ENCODE measurements at places on chromosomes 7 and 10.
A peak's percentile ranks its signal among the peaks of the same experiment; 100 is the strongest.

- DNase-seq, result no peak
Measured at GRCh38 chr10:129341087-129341486, 126.0 kb upstream of the MGMT start.

DNA sequence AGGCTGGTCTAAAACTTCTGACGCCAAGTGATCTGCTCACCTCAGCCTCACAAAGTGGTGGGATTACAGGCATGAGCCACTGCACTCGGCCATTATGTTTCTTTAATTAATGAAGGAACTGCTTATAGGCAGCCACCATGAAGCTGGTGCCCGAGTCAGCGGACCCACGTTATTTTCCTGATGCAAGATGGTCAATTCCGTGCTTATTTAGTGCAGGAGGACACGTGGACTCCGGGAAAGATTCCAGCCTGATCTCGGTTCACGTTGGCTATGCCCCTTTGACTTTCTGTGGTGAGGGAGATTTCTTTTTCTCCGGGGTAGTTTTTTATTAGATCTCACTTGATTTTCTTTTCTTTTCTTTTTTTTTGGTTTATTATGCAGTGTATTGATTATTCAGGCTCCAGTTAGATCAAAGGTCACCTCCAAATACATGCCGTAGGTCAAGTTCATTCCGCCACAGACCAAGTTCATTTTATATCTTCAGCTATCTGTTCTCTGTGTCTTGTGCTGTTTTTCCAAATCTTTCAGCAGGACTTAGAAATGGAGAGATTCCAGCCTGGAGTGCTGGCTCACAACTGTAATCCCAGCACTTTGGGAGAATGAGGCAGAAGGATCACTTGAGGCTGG, 8.3 kb downstream of the CAMK1D start:
- no peak for DNase-seq

DNA sequence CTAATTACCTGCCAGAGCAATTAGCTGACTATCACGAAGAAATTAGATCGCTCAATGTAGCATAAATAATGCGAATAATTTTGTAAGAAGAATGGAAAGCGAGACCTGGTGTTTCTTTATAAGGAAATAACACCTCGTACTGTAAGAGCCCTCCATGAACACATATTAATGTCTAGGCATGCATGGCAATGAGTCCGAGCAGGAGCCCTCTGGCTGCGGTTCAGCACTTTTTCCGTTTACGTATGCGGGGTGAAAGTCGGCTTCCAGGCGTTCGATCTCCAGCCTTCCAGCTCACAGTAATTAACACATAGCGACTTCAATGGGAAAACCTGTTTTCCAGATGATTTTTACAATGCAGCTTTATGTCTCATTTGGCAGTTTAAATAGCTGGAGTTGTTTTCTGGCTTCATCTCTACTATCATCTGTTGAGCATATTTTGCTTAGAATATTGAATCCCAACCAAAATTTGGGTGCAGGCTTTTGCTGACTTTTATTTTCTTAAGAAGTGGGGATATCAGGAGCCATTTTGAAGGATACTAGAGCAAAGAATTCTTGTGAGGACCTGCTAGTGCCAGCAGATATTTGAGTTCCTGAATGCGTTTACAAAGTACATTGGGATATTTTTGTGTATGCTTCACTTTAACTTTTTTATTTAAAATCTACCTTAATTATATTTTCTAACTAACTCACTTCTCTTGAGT, 7.2 kb upstream of the SP8 start:
- peak; percentile 58 for DNase-seq

DNA sequence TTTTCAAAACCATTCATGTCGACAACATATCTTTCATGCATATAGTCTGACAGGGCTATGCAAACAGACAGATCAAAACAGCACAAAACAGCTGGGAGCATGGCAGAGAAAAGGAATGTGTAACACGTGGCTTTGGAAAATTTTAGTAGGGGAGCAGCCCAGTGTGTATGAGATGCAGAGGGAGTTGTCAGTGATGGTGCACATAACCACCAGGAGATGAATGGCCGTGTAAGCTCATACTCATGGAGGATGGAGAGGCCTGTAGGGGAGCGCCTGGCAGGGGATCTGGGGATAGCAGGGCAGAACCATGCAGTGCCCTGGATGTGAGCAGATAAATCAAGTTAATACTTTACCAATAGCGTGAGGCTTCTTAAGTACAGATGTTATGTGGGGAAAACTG, 45.7 kb downstream of the RHOBTB1 start:
- DNase-seq, result no peak

- DNase-seq, result no peak
Measured at GRCh38 chr10:78321500-78321899, 287.8 kb downstream of the RPS24 start.

DNA sequence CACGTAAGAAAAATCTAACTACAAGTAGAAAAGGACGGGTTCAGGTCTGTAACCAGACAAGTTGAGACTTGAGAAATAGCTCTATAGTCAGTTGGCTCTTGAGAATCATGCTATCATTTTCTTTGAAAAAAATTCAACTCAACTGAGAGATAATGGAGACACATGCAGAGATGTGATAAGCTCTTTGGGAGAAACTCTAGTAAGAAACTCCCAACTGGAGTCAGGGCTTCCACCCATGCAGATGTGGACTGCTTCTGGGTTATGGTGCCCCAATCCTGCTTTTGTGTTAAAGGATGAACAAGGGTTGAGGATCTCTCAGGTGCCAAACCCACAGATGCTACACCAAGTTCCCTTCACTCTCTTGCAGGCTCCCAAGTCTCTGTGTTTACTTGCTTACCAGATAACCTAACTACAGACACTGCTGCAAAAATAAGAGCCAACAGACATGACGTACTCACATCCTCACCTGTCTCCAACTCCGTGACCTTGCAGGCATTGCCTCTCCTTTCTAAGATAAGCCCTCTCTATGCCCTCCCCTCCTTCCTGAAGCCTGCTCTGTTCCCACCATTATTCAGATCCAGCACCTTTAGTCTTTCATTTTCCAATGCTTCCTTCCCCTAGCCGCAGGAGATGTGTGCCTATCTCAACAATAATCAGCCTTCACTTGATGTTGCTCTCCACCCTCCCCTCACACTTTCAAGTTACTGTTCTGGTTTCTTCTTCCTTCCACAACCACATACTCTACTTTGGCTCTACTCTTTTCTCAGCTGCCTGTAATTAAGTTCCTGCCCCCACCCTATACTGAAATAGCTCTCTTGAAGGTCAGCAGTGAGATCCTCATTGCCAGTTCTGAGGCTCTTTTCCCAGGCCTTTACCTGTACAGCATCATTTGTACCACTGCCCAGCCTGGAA, 130.0 kb downstream of the ICA1 start:
- DNase-seq, result no peak

- no peak for DNase-seq
Measured at GRCh38 chr7:130195396-130195795, 9.8 kb downstream of the TMEM209 start.

DNA sequence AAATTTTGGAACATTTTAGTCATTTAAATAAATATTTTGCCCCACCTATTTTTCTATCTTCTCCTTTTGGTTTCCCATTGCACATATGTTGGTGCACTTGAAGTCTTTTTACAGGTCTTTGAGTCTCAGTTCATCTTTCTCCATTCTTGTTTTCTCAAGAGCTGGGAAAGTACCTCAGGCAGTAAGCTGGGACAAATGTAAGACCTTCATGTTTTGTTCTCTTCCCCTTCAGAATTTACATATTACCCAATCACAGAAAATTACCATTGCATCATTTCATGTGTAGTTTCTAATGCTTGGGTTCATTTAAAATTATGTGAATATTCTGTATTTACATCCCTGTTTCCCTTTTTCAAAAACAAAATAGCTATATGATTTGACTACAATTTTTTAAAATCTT, 1150.0 kb upstream of the POT1 start:
- DNase-seq, result no peak

DNA sequence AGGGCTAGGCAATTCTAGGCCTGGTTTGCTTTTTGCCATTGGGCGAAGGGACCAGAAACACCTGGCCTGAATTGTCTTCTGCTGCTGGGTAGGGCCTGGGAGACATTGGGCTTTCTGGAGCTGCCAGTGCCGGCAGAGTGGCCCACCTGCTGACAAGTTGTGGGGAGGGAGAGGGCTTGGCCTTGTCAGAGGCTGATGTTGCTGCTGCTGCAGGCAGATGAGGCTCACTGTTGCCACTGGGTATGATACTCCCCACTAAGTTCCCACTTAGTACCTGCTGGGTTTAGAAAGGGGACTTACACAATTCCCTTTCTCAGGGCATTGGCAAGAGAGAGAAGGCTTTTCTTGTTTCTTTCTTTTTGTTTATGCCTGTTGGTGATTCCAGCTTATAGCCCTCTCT, 289.6 kb upstream of the NPVF start:
- DNase-seq, result no peak

GRCh38 chr10:7587865-7588188, 78.9 kb downstream of the ITIH5 start:
- no peak for DNase-seq

DNA sequence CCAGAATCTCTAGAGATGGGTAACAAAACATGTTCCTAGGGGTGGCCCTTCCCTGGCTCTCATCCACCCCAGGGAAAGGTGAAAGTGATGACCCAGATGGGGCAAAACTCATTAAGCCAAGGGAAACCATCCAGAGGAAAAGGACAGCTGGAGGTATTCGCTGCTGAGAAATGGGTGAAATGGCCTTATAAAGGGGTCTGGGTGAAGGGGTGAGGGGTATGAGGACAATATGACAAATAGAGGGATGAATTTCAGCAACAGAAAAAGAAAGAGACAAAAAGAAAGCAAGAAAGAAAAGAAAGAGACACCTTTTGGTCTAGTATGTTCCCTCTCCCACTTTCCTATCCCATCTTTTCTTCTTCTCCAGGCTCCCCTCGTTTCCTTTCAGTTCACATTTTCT, 26.6 kb downstream of the ARHGAP21 start:
- no peak for DNase-seq

DNA sequence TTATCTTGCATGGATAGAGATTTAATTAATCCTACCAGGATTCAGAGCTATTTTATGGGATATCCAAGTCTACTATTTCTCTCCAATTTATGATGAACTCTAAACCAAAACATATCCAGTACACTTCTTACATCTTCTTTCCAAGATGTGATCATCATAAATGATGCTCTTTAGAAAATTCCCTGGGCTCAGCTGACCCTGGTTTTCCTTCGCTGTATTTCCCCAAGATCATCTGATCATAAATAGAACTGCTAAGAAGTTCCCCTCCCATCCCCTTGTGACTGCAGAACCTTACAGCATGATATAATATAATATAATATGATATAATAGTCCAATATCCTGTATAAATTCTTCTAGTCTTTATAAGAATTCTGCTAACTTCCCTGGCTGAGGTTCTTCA, 114.6 kb upstream of the LYZL2 start:
- no peak for DNase-seq

GRCh38 chr7:144584726-144585125, 181.2 kb upstream of the NOBOX start:
- peak; percentile 11 for DNase-seq

- peak; percentile 87 for DNase-seq
Measured at GRCh38 chr10:61452655-61453641, at the start of gene TMEM26. TSS of gene TMEM26 (minus strand) at chr10:61453381. CDS start at chr10:61453081, 300 bp downstream.

DNA sequence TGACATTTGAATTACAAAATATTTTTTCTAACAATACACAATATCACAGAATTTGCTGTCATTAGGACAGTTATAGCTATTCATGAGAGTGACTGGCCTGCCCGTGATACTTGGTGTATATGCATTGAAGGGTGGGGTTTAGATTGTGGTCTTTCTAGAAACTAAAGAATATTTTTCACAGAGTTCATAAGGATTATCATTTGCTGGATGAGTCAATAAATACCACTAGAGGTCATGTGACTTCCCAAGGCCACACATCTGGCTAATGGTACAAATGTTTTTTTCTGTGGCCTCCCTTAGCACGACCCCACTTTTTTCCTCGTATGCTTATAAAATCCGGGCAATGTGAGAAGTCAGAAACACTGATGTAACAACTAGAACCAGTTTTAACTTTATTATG, 5.2 kb downstream of the OPTN start:
- no peak for DNase-seq

- DNase-seq, result no peak
Measured at GRCh38 chr10:4316161-4316810, 509.7 kb upstream of the AKR1E2 start.

DNA sequence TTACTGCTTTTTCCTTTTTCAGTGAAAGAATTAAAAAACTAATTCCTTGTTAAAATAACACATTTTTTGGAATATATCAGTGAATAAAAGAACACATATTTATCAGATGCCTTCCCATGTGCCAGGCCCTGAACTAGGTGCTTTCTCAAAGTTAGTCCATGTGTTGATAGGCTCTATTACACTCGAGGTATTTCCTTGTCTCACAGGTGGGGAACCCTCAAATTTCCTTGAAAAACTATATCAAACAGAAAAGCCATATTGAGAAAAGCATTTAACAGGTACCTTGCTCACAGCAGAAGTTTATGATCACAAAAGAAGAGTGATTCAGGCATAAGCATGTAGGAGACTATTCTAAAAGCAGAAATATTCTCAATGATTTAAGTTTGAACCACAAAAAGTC, 75.6 kb upstream of the OGDHL start:
- peak; percentile 8 for DNase-seq

- DNase-seq, result no peak
Measured at GRCh38 chr10:97328646-97329453, 5.7 kb downstream of the FRAT2 start.

GRCh38 chr7:98186452-98187137, 24.6 kb upstream of the BHLHA15 start:
- no peak for DNase-seq

DNA sequence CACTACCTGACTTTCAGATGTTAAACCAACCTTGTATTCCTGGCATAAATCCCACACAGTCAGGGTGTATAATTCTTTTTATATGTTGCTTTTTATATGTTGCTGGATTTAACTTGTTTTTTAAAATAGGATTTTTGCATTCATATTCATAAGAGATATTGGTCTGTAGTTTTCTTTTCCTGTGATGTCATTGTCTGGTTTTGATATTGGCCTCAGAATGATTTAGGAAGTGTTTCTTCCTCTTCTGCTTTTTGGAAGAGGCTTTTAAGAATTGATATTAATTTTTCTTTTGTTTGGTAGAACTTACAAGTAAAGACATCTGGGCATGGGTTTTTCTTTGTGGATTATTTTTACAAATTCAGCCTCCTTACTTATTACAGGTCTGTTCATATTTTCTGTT, 93.1 kb downstream of the CARD11 start:
- no peak for DNase-seq

- DNase-seq, result no peak
Measured at GRCh38 chr10:68792115-68792514, 35.2 kb upstream of the STOX1 start.

DNA sequence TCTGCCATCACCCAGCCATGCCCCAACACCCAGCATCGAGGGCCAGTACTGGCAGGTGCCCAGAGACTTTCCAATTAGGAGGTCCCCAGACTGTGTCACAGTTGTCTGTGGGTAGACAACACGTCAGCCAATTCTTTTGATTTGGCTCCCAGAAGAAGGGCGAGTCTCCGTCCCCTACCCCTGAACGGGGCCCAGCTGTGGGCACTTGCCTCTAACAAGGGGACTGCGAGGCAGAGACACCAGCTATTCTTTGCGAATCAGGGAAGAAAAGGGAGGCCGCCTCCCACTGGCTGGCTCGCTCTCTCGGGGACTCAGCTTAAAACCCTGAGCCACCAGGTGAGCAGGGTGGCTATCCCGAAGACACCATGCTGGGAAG, 167.3 kb downstream of the USP6NL start:
- DNase-seq, result no peak

GRCh38 chr10:24209432-24209771, 464 bp downstream of the KIAA1217 start:
- DNase-seq, result no peak

All from right kidney (tissue), 9 donors.